ENCODE measurements at places on chromosomes 5 and 9.
A peak's percentile ranks its signal among the peaks of the same experiment; 100 is the strongest.

DNA sequence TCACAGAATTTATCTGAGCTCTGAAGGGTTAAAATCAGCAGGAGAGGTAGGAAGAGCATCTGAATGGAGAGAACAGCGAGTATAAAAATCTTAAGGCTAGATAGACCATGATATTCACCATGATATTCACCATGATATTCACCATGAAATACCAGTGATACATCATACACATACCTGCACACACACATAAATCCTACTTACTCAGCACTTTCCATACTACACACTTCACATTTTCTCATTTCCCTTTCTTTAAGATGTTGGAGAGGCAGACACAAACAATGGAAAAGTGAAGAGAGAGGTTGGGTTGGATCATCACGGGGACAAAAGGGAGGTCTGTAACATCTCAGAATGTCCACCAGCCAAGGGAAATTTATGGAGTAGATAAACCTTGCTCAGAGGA is 66.4 kb upstream of the ATP10B start:
- no peak for DNase-seq

- peak; percentile 36 for DNase-seq
Measured at GRCh38 chr5:138490648-138491283, 25.5 kb downstream of the EGR1 start.

DNA sequence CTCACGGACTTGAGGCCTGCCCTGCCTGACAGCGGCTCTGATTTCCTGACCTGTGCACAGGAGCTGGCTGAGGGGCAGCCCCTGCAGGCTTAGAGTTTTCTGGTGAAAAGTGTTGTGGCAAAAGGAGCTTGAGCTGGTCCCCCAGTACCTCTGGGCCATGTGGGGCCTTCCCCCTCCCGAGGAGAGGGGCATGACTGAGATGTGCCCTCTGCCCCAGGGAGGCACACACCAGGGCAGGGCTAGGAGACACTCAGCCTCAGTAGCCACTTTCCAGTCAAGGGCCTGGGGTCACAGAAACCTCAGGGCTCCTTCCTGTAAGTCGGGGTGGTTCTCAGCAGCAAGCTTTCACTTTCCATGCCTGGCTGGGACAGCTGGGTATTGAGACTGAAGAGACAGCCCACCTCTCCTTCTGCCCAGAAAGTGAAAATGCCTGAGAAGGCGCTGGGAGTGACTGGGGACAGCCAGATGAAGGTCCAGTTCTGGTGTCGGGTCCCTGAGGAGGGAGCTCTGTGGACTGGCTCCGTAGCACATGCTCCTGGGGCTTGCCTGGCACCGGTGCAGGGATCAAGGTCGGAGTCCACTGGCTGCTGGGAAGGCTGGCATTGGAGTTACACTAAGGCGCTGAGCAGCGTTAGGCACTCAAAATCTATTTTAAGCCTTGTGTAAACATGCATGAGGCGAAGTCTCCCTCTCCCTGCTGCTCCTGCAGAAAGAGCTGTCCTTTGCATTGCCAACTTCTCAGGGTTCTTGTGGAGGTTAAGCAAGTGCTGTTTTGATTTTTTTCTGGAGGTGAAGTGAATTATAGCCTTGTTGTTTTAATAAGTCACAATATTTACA is 394.9 kb downstream of the GADD45G start:
- peak; percentile 25 for DNase-seq

DNA sequence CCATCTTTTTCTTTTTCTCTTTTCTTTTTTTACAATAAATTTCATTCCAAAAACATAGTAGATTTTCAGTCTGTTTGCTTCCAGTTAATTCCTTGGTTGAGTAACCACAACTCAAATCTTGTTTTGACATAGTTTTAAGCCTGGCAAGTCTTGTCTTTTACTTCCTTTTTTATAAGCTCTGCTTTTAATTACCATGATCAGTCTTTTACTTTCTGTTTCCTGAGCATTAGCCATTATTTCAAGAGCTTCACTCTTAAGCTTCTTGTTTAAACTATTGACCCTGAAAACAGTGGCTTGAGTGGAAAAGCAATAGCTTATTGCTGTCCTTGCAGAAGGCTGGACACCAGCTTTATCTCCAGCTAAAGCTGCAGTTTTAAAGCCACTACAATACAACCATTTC is 1363.3 kb downstream of the MAT2B start:
- DNase-seq = no peak

- DNase-seq = peak; percentile 77
Measured at GRCh38 chr9:136787690-136788400, 3.3 kb upstream of the TMEM141 start.

DNA sequence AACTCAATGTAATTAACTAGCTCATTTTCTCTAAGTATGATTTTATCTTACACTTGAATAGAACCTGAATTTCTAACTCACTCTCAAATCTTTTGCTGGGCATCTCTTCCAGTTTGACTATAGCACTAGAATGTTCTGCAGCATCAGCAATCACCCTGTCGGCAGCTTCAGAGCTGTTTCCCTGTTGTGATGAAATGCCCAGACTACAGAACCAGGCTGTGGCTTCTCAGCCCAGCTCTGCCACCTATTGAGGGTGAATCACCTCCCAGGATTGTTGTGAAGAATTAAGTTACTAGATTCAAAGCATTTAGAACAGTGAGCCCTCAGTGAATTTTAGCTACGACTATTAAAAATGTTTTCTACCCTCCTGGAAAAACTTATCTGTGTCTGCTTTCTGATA is 90.4 kb upstream of the ANKRD55 start:
- DNase-seq = no peak

DNA sequence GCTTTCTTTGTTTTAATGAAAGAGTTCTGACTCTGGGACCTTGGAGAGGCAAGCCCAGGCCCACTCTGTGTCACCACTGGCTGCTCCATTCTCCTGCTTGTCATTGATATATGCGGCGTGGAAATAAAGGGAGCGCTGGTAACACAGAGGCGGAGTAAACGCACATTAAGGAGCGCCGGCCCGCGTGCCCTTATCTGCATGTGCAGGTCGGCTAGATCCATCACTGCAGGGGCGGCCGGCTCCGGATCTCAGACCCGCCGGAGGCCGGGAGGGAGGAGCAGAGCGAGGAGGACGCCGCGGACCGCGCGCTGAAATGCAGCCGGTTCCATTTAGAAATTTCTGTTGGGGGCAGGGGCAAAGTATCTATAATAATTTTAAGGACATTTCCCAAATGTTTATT is 70.8 kb downstream of the MRPL36 start:
- DNase-seq = no peak

DNA sequence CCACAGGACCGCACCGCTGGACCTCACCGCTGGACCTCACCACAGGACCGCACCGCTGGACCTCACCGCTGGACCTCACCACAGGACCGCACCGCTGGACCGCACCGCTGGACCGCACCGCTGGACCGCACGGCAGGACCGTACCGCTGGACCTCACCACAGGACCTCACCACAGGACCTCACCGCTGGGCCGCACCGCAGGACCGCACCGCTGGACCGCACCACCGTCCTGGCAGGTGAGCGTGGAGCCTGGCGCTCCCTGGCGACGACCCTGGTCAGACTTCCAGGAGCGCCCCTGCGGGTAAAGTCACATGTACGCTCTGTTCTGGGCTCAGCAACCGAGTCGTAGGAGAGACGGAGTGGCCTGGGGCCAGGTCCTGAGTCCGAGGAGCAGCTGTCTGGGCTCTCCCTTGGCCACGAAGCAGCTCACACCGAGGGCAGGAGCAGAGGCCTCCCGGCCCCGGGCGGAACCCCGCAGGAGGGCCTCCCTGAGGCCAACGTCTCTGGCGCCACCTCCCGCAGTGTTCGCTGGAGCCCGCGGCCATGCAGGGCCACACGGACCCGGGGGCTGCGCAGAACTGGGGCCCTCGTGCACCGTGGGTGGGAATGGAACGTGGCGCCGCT is 30.5 kb downstream of the MRPL36 start:
- no peak for DNase-seq

DNA sequence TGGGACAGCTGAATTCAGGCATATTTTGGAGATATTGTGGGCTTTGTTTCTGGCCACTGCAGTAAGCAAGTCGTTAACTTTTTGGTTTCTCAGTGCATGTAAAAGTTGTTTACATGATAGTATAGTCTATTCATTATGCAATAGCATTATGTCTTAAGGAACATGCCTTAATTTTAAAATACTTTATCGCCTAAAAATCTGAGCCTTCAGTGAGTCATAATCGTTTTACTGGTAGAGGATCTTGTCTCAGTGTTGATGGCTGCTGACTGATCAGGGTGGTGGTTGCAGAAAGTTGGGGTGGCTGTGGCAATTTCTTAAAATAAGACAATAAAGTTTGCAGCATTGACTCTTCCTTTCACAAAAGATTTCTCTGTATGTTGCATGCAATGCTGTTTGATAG is 5.1 kb downstream of the SCGB3A1 start:
- DNase-seq = no peak

- no peak for DNase-seq
Measured at GRCh38 chr9:120383999-120384924, 195.7 kb downstream of the CDK5RAP2 start.

- peak; percentile 54 for DNase-seq
Measured at GRCh38 chr9:108727580-108728111, 128.1 kb downstream of the ACTL7B start.

DNA sequence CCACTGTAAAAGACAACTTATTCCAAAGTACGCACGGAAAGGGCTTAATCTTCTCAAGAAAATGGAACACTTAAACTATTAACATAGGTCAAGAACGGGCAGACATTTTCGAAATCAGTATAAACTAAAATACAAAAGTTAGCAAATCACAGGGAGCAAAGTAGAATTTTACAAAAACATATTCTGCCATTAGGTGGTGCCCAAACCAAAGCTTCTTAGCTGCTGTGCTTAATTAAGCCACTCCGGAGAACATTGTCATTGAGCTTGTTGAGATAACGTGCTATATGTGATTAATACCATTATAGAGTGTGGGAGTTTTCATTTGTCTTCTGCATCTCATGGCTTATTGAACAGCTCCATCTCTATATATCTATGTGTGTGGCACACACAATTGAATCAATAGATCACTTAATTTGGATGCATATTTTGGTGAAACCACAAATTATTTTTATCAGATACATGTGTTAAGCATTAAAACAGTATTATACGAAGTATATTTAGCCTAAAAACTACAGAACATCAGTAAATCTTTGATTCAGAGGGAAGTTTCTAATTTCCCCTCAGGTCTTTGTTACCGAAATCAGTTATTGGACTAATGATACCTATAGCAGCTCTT is 23.4 kb downstream of the UBLCP1 start:
- peak; percentile 34 for DNase-seq

DNA sequence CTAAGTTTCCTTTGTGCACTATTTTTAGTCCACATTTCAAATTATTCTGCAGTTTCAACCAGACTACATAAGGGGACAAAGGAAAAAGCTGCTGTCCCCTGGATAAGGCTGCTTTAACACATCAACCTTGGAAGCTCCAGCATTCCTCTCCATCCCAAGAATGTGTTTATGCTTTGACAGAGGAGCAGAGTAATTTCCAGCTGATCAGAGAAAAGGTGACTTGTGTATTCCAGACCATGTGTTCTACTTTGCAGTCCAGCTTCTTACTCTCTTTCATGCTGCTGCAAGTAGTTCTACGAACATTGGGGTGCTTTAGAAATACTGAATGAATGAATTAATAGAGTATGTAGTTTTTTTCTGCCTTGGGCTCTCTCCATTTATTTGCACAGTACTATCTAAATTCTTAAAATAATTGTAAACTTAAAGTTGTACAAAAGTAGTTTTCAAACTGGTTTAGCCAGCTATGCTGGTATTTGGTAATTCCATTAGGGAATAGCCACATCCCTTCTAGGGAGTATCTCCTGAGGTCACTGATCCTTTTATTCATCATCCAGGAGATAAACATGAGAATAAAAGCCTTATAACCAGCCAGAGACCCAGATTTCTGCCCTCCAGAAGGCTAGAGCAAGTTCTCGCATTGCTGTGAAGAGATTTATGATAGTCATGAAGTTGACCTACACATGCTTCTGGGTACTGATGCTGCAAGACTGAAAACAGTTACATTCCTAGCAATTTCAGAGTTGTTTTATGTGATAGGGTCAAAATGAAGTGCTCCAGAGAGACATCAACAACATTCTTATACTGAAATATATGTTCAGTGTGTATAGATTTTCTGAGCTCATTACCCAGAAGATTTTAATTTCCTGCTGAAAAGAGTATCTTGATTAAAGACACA is 215.2 kb downstream of the COMMD10 start:
- no peak for DNase-seq

DNA sequence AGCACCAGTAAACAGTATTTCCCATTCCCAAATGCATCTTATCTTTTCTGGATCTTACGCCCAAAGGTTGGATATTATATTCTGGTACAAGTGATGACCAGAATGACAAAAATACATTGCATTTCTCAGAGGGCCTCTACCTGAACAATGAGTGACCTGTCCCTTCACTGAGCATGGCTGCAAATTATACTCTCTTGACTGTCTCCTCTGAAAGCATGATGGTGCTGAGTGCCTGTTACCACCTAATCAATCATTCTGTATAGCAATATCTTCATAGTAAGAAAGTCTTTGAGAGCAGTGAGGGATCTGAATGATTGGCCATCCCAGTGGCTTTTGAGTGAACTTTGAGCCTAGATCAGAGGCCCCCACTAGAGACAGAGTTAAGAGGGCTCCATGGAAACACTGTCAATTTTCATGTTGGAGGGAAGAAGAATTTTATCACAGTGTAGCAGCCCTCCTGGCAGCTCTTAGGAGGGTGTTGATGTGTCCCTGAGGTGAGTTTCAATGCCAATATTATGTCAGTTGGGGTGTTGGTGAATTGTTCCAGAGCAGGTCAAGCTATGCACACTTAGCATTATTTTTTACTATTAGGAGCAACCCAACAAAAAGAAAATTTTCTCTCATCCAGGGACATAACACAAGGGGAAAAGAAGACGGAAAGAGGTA is 171.7 kb downstream of the MARCHF11 start:
- no peak for DNase-seq

GRCh38 chr5:14599476-14600127 is 18.0 kb downstream of the OTULINL start:
- no peak for DNase-seq

GRCh38 chr5:113204525-113205161 is 228.0 kb downstream of the DCP2 start:
- no peak for DNase-seq

GRCh38 chr5:68652534-68652965 is 437.0 kb downstream of the PIK3R1 start:
- no peak for DNase-seq

- no peak for DNase-seq
Measured at GRCh38 chr5:100863739-100864138, 39.3 kb downstream of the ST8SIA4 start.

DNA sequence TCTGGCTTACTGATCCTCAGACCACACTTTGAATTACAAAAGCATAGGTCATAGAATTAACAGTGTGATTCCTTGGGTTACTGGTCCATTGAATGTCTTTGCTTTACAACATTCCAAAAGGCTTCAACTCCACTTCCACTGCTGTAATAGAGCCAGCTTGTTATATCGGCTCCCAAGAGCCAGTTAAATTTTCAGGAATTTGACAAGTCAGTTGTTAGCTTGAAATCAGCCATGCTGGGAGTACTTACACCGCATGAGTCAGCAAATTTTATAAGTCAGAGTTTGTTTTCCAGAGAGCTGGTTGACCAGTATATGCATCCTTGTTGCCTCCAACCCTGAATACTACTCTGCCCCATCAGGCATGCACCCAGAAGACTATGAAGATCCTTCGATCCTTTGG is 73.1 kb downstream of the FOXB2 start:
- no peak for DNase-seq

- DNase-seq = peak; percentile 25
Measured at GRCh38 chr9:83588256-83588655, 34.7 kb upstream of the IDNK start.

- no peak for DNase-seq
Measured at GRCh38 chr5:115838885-115839518, 2.4 kb downstream of the ATG12 start.

GRCh38 chr9:80062567-80062966 is 490.8 kb downstream of the TLE4 start:
- no peak for DNase-seq
